ENCODE measurements at places on chromosomes 3 and 15. TPM values are rescaled to one million over a fixed set of nuclear protein-coding genes. Genes with fewer than 3 reads are reported as not detected.

DNA sequence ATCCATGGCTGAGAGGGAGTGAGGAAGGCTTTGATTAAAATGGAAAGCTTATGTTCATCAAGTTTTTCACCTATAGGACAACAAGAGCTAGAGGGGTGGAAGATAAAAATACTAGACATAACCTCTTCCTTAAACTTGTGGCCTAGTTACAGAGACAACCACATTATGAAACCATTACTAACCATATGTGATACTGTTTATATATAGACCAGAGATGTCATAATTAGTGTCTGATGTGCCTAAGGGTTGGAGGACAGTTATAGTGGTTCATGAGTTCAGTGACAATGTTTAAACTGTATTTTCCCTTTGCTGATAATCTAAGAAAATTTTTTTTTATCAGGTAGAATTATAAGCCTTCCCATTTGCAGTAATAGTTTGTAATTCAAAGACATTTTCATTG is 23.7 kb downstream of the PHLDB2 start:
- DNase-seq, result no peak

The PDIA3 gene
- total RNA-seq, result 89.1 TPM

The ITIH3 gene
- 38.3 TPM for total RNA-seq

- no peak for DNase-seq
Observed at GRCh38 chr3:198062068-198062465, 102.0 kb downstream of the LMLN start.

The TIMMDC1 gene
- total RNA-seq, result 31.1 TPM

DNA sequence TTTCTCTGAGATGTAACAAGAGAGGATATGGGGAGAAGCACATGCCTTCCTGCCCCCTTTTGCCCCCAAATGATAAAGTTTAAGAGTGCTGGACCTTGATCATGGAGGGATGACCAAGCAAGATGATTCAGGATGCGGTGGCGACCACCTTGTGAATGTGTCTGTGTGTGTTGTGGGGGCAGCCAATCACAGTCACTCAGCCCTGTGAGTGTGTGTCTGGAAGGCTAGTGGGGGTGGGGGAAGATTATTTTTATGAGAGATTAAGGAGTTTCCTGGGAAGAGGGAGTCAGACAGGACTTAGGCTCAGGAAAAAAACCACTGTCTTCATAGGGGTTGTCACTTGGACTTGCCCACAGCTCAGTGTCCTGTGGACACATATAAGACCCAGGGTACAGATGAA is 57.8 kb upstream of the KY start:
- no peak for DNase-seq

The MRAS gene
- 24.5 TPM for total RNA-seq

GRCh38 chr3:38043486-38043885 is 4.5 kb downstream of the DLEC1 start:
- DNase-seq, result no peak

DNA sequence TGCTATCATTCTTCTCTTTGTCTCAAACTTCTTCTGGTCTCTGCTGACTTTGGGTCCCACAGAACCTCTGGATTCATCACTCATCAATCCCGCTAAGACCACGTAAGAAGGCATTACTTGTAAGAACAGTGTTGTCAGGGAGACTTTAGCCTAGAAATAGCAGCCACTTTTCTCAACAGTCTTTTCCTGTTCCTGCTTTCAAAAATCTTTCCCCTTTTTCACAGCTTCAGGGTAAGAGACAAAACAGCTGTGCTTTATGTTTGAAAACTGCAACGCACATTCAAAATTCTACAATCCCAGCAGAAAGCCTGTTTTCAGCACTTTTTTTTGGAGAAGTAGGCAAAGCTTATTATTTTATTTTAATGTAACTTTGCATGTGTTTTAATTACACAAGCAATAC is 42.0 kb upstream of the FAM98B start:
- DNase-seq, result no peak

DNA sequence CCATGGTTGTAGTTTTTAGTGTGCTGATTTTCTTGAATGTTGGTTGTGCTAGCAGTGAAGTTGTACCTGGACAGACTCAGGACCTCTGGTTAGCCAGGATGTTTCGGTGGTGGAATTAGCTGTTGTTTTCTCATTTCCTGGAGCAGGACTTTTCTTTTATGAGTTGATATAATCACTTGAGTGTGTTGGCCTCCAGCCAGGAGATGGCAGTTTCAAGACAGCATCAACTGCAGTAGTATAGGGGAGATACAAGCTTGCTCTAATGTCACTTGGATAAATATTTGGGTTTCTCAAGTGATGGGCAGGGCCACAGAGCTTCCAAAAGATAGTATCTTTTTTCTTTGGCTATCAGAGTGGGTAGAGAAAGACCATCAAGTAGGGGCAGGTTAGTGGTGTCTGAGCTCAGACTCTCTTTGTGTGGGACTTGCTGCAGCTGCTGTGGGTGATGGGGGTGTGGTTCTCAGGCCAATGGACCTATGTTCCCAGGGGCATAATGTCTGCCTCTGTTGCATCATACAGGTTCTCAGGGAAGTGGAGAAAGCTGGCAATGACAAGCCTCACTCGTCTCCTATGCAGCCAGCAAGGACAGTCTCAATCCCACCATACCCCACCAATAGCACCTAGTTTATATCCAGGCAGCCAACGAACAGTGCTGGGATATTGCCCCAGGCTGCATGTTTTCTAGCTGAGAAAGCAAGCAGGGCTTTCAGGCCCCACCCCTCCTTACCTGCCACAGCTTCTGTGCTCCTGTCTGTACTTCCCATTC is 14.6 kb upstream of the OR5K2 start:
- DNase-seq, result no peak

GRCh38 chr3:23667536-23668429 is 138.0 kb upstream of the UBE2E1 start:
- no peak for DNase-seq

The MOBP gene
- total RNA-seq, result not detected

The SEC62 gene
- total RNA-seq, result 20.5 TPM

DNA sequence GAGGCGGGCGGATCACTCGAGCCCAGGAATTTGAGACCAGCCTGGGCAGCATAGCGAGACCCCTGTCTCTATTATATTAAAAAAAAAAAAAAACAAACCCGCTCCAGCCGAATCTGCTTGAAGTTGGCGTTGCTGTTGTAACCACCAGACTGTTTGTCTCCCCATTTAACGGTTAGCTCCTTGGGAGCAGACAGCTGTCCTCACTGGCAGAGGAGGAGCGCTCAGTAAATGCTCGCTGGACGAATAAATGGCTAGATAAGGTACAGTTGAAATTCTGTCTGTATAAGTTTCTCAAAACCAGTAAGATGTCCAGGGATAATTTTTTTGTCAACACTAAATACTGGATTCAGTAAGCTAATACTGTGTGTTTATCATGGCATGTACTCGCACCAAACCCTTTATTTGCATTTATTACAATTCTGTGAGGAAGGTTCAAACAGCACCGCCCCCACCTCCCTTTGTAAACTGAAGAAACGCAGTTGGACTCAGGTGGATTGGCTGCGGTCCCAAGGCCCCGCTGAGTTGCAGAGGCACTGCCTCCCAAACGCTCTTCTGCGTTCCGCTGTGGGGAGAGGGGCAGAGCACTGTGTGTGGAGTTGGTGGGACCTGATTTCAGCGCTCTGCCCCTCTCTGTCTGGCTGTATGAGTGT is 1.1 kb downstream of the RCCD1 start:
- DNase-seq, result no peak

The SOX2 gene
- 2.0 TPM for total RNA-seq

DNA sequence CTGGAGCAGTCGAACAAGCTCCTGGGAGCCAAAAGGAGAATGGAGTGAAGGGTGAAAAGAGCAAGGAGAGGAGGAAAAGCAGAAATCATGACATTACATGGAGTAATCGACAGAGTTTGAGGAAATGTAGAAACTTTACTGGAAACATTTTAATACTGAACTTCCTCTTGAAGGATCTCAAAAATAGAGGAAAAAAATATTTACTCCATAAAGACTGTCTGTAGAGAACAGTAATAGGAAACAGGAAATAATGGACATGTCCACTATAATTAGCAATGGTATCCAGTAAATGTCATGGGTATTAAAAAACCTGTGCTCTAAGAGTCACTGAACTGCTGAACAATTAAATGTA is 53.0 kb downstream of the TBC1D2B start:
- no peak for DNase-seq

GRCh38 chr15:92600856-92601255 is 54.7 kb downstream of the FAM174B start:
- DNase-seq, result no peak

DNA sequence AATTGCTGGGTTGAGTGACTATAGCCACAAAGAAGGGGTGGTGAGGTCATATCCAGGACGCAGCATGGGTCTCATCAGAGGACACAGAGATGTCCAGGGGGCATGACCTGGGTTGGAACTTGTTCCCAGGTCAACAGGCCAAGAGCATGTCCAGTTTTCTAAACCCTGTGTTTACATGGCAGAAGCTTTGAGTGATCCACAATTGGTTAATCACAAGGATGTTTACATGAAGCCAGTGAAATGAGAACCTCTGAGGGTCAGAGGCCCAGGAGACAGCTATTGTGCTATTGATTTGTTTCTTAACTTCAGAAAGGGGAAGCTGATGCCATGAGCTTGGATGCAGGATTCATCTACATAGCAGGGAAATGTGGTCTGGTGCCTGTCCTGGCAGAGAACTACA is 42.2 kb upstream of the TOPBP1 start:
- DNase-seq, result no peak

DNA sequence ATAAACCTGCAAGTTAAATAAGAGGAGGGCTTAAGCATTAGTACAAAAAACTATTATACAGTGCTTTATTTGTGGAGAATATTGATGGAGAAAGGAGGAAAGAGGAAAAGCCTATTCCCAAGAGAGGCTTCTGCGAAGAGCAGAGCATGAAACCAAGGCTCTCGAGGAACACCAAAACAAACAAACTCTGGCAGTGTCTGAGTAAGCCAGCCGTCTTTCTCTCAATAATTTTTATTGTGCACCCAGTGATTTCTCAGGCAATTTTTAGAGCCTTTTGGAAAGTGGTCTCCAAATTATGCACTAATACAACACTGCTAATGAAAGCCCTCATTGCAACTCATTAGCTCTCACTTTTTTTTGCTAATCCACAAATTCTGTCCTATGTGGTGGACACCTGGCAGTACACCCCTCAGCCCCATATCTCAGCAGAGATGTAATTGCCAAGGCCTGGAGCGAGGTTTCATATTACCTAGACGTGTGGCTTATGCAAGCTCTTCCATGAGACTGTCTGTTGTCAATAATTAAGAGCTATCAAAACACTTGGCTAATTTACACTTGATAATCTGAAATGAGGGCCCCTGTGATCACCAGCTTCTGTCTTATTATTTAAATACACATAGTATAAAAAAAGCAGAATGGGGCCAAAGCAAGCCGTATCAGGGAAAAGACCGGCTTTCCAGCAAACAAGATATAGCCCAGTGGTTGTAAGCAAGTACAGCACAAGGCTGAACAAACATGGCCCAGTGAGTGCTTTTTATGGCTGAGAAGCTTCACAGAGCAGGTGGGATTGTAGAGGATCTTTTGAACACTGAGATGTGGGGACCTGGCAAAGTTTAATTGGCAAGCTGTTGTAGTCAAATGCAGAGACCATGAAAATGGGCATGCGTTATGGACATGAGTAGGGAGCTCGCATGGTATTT is 216.9 kb downstream of the ROBO2 start:
- no peak for DNase-seq

- no peak for DNase-seq
Observed at GRCh38 chr3:187183210-187183862, 13.9 kb upstream of the RTP1 start.

GRCh38 chr3:172513488-172513887 is 9.7 kb downstream of the TNFSF10 start:
- DNase-seq, result no peak

DNA sequence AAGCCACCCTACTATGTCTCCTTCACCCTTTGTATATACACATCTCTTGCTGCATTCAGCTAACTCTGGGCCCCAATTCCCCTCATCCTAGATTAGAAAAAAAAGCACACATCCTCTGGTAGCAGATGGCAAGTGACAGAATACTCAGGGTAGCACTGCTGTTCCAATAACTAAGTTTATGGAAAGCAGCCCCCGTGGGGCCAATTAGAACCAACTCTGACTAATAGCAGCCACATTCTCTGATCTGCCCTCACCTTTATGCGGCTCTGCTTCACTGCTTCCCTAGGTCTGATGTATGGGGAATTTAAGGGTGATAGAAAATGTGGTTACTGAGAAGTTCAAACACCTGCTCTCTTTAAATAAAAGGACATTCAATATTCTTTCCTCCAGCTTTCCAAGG is 74.9 kb upstream of the SETMAR start:
- no peak for DNase-seq

The SELENOT gene
- total RNA-seq, result 112 TPM

GRCh38 chr15:63357061-63357460 is 24.6 kb downstream of the CA12 start:
- no peak for DNase-seq

GRCh38 chr15:45719490-45719889 is 84.7 kb downstream of the SQOR start:
- no peak for DNase-seq

DNA sequence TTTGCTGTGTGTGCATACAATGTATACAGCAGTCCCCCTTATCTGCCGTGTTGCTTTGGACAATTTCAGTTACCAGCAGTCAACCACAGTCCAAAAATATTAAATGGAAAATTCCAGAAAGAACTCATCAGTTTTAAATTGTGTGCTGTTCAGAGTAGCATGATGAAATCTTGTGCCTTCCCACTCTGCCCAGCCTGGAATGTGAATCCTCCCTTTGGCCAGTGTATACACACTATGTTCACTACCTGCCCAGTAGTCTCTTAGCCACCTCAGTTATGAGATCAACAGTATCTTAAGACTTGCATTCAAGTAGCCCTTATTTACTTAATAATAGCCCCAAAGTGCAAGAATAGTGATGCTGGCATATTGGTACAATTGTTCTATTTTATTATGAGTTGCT is 133.6 kb upstream of the ABHD17C start:
- no peak for DNase-seq

The HAPLN3 gene
- 189 TPM for total RNA-seq

- no peak for DNase-seq
Observed at GRCh38 chr3:142641504-142641903, 45.3 kb downstream of the PLS1 start.

The SLC15A2 gene
- total RNA-seq, result not detected

The CLSTN2 gene
- total RNA-seq, result 65.8 TPM

- DNase-seq, result no peak
Observed at GRCh38 chr3:5138214-5138981, 16.3 kb downstream of the ARL8B start.

- no peak for DNase-seq
Observed at GRCh38 chr15:67296188-67296587, 41.6 kb downstream of the IQCH start.

GRCh38 chr3:47121409-47121808 is 42.5 kb downstream of the SETD2 start:
- no peak for DNase-seq

The GOLGA6D gene
- not detected for total RNA-seq

- no peak for DNase-seq
Observed at GRCh38 chr3:99823723-99824711, 6.4 kb downstream of the CMSS1 start.

The CGNL1 gene
- total RNA-seq, result 3.5 TPM

The KBTBD8 gene
- total RNA-seq, result not detected

Data from ascending aorta (tissue), 2 donors.